Activated T-cell treated with anti-CD3 and anti-CD28 coated beads for 4 hours (primary cell): ENCODE measurements at places on chromosomes 2 and 18.

GRCh38 chr18:76452357-76452756 is 42.7 kb downstream of the ZNF516 start:
- DNase-seq: no peak

DNA sequence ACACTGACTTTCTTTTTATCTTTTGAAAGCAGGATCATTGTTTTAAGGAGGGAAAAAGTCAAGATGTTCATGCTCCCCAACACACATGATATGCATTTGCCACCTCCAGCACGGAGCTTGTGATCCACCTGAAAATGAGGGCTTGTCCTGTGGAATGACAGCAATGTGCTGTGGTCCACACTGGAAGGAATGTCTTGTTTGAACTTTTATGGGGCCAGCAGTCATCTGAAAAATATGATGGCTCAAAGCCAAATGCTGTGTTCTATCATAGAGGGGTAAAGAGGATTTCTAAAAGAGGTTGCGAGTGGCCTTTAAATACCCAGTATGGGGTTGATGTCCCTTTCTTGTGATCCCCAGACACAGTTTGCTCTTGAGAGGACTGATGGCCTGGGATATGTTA is 226.5 kb upstream of the SPRED2 start:
- no peak for DNase-seq

DNA sequence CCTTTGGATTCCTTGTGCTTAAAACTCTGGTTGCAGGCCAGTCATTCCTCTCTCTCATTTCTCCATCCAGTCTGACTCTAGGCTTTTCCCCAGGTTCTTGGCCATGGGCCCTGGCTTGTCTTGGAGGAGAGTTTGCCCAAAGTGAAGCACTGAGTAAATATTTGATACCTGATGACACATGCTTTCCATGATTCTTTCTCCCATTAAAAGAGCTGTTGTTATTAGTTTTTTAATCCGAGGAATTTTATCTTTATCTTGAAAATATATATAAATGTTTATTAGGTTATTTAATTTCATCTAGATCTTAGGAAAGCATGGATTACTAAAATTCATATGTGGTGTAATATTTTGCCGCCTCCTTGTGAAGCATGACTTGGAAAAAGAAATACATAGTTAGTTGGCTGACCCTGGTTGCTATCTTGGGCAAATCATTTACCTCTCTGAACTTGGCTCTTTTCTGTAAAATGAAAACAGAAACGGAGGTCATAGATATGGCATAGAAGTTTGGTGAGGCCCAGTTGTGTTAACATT is 650.1 kb downstream of the SLC4A3 start:
- no peak for DNase-seq

DNA sequence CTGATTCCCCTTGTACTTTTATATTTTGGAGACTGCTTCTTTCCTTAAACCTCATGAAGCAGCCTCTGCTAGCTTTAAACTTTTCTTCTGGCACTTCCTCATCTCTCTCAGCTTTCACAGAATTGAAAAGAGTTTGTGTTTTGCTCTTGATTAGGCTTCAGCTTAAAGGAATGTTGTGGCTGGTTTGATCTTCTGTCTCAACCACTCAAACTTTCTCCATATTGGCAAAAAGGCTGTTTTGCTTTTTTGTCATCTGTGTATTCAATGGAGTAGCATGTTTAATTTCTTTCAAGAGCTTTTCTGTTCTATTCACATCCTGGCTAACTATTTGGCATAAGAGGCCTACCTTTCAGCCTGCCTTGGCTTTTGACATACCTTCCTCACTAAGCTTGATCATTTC is 36.3 kb upstream of the MSTN start:
- no peak for DNase-seq

DNA sequence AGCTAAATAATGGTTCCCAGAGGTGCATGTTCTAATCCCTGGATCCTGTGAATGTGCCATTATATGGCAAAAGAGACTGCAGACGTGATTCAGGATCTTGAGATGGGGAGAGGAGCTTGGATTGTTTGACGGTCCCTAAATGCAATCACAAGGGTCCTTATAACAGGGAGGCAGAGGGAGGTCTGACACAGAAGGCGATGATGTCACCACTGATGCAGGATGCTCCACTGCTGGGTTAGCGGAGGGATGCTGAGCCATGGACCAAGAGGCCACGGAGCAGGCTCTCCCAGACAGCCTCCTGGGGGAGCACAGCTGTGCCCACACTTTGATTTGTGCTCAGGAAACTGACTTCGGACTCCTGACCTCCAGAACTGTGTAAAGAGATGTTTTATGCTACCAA is 156.2 kb downstream of the UXS1 start:
- DNase-seq: no peak

DNA sequence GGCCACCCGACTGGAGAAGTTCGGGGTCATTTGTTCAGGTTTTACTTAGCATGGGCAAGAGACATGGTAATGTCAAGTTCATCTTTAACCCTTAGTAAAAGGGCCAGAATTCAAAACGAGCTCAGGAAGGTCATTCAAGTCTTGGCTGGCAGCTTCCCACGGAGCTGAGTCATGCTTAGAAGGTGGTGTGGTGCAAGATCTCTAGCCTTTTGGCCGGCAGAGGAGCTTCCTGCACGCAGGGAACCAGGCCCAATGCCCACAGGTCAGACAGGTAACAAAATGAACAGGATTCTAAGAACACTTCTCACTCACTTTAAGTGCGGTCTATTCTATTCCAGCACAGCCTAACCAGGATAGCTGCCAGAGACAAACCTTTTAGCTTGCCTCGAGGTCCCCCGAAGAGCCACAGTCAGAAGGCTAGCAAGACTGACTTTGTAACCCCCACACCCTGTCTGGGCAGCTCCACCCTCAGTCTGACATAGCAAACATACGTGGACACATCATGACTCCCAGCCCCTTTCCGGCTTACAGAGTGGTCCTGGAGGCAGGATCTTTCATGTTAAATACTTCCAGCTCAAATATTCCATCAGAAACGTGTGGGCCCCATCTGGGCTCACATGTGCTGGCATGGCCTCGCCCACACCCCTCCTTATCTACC is 292.7 kb downstream of the BCL11A start:
- no peak for DNase-seq

DNA sequence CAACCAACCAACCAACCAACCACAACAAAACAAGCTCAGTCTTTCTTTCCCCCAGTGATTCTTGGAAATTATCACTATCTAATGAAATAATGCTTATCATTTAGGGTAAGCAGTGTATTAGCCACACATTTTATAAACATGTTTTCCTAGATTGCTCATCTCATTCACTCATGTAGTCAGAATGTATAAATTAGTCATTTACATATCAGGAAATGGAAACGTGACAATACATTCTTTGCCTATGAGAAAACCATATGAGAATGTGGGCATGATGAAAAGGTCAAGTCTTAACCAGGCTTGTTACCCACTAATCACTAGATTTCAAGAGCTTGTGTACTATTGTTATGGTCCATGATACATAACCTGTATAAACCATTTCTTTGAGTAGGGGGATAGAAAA is 1583.4 kb upstream of the PIK3C3 start:
- no peak for DNase-seq

DNA sequence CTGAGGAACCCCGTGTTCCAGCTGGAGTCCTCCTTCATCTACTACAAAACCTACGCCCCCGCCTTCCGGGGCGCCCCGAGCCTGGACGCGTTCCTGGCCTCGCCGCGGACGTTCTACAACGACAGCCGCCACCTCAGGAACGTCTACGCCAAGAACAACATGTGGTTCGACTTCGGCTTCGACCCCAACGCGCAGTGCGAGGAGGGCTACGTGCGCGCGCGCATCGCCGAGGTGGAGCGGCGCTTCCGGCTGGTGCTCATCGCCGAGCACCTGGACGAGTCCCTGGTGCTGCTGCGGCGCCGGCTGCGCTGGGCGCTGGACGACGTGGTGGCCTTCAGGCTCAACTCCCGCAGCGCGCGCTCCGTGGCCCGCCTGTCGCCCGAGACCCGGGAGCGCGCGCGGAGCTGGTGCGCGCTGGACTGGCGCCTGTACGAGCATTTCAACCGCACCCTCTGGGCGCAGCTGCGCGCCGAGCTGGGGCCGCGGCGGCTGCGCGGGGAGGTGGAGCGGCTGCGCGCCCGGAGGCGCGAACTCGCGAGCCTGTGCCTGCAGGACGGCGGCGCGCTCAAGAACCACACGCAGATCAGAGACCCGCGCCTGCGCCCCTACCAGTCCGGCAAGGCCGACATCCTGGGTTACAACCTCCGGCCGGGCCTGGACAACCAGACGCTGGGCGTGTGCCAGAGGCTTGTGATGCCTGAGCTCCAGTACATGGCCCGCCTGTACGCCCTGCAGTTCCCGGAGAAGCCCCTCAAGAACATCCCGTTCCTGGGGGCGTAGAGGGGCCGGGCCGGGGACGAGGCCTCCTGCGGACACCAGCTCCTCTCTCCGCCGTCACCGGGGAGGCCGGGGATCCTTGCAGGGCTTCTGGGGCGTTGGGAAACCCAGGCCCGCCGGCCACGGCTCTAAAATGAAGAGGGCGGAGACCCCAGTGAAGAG is 5.3 kb upstream of the NEU4 start:
- DNase-seq: no peak

DNA sequence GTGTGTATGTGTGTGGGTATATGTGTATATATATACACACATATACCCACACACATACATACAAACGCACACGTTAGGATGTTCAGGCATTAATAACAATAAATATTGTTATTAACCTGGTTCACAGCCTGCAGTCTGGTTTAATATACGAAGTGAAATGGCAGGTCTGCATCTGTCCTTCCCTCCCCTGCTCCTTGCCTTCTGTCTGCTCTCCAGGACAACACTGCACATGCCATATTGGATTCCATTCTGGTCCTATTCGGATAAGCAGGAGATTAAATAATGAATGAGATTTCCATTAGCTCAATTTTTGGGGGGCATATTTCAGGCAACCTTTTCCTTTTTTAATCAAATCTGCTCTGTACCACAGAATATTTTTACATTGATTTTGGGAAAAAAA is 158.0 kb downstream of the CELF4 start:
- DNase-seq: no peak

- DNase-seq: no peak
Observed at GRCh38 chr18:79911344-79912270, 39.8 kb downstream of the SLC66A2 start.
